Stimulated activated CD8-positive, alpha-beta memory T cell treated with anti-CD3 and anti-CD28 coated beads, Interleukin-15, amount 100 ng/mL, for 48 hours (primary cell): ENCODE measurements at places on chromosomes 6 and 20.

GRCh38 chr6:148518511-148519156, 176.0 kb downstream of the SASH1 start:
- no peak for DNase-seq

- DNase-seq = no peak
Measured at GRCh38 chr6:19852927-19853326, 15.8 kb downstream of the ID4 start.

DNA sequence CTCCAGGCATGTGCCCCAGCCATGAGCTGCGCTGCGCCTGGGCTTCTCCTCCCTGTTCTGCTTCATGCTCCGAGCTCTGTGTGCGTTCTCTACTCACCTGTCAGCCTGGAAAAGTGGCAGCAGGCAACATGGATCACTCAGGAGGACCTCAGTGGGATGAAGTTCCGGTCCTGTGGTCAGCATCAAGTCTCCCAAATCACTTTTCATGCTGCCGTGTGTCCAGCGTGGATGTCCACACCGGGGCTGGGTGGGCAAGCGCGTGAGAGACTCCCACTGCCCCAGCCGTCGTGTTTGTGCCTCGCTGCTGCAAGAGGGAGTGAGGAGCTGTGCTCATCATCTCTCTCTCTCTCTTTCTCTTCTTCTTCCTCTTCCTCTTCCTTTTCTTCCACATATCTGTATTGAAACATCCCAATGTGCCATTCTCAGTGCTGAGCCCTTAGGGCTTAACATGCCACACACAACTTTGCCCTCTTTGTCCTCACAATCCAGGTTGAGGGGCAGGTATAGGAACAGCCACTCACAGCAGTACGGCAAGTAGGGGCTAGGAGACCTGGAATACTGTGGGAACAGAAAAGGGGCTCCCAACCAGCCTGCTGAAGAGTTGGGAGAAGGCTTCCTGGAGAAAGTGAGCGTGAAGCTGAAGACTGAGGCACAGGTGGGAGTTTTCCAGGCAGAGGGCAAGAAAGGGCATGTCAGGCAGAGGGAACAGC, 3.8 kb upstream of the PDYN start:
- no peak for DNase-seq

DNA sequence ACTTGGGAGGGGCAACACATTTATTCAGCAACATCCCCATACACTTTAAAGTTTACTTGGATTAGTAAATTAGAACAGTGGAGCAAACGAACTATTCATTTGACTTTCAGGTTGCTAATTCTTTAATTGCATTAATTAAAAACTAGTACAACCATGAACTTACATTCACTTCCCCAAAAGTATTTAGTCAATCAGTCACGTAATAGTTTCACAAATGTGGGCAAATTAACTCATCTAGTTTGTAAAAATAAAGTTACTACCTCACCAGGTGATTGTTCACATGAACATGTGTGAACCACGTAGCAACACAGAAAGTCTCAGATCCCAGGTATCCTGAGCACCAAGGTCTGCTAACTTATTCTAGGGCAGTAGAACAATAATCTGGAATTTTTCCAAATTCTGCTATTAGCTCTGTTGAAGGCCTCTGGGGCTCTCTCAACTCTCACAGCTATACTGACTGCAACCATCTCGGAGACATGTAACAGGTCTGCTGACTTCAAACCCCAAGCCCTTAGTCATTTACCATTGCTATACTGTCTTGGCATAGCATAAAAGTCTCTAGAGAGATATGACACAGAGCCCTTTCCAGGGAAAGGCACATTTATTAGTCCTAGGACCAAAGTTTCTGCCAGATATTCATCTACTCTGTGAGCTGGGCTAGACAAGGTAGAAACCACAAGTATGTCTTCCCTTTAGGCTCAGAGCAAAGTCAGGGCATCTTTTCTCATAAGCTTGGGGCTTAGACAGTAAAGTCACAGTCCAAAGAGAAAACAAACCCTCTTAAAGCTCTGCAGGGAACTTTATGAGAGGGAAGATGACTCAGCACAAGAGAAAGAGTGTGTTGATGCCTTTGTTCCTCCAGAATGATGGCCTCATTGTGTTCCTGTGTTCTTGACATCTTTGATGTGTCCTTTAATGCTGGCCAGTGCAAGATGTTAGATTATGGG, 50.9 kb upstream of the CCDC28A start:
- no peak for DNase-seq

- DNase-seq = no peak
Measured at GRCh38 chr6:35165630-35166071, 24.5 kb upstream of the TCP11 start.

DNA sequence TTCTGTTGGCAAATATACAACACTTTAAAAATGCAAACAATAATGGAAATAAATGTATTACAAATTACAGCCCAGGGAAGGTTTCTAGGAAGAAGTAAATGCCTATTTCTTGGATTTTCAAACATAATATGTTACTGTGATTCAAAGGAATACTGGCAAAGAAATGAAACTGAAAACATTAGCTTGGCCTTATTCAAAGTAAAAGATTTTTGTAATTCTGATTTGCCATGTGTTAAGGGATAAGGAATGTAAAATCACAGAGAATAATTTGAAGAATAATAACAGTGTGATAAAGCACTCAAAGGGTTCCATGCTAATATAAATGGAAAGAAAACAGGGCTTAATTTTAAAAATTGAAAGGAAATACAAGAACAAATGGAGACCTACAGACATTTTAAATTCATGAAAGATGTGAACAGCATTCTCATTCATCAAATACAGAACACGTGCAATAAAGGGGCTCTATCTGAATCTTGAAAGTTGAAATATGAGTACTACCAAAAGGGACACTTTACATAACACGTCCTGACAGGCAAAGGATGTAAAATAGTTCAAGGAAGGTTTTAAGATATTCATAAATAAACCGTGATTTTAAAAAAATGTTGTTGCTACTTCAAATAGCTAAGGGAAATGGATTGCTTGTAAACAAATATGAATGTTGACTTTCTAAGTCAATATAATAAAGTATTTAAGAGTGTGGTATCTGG, 138.1 kb downstream of the RFPL4B start:
- DNase-seq = no peak

GRCh38 chr6:46190889-46191288, 20.1 kb upstream of the ENPP5 start:
- no peak for DNase-seq
